ENCODE measurements at places on chromosomes 7 and 10.

DNA sequence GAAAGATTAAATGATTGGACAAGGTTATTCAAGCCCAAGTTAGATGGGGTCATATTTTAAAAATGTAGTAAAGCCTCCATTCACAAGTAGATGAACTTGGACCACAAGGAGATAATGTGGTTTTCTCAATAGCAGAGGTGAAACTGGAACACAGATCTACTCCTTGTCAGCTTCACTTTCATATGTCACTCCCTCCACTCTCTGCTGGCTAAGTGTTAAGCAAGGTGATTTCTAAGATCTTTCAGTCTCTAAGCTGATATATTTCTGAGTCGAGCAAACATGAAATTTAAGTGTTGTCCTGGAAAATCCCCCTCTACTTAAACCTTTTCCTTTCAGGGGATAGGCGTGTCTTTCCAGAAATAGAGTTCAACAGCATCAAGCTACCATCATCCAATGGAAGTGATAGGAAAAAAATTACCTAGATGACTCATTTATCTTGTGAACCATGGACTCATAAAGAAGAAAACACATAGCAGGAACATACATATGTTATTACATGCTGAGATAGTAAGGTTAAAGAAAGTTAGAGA, 275.0 kb downstream of the PTEN start:
- peak; percentile 15 for DNase-seq

- no peak for DNase-seq
Measured at GRCh38 chr7:29883462-29884398, 77.4 kb downstream of the WIPF3 start.

DNA sequence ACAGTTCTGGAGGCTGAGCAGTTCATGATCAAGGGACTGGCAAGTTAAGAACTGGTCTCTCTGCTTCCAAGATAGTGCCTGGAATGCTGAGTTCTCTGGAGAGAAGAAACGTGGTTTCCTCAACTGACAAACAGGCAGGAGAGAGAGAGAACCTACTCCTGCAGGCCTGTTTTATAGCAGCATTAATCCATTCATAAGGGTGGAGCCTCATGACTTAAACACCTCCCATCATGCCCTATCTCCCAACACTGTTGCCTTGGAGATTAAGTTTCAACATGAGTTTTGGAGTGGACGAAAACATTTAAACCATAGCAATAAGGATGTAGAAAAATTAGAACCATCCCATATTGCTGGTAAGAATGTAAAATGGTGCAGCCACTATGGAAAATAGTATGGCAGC, 32.3 kb upstream of the IMMP2L start:
- no peak for DNase-seq

DNA sequence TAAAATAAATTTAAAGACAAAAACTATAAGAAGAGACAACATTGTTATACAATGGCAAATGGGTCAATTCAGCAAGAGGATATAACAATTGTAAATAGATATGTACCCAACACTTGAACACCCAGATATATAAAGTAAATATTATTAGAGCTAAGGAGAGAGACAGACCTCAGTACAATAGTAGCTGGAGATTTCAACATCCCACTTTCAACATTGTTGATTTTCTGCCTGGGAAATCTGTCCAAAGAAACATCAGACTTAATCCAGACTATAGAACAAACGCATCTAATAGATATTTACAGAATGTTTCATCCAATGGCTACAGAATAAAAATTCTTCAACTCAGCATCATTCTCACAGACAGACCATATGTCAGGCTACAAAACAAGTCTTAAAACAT, 256.1 kb downstream of the GRM8 start:
- DNase-seq = no peak

- DNase-seq = no peak
Measured at GRCh38 chr7:73382934-73383503, 50.6 kb upstream of the FZD9 start.

Data from stimulated activated naive CD8-positive, alpha-beta T cell treated with anti-CD3 and anti-CD28 coated beads, Interleukin-15, amount 100 ng/mL, for 72 hours (primary cell).